ENCODE measurements at places on chromosomes 1 and 21. TPM values are rescaled to one million over a fixed set of nuclear protein-coding genes. Genes with fewer than 3 reads are reported as not detected.

- no peak for DNase-seq
- H3K27me3 ChIP-seq, result peaks cover 34% of the 10 kb centered on the region
- no peak overlapping the region for H3K27ac ChIP-seq
- peaks cover 3% of the 10 kb centered on the region for H3K36me3 ChIP-seq
Observed at GRCh38 chr1:160916666-160917065, 31.7 kb upstream of the ITLN1 start.

DNA sequence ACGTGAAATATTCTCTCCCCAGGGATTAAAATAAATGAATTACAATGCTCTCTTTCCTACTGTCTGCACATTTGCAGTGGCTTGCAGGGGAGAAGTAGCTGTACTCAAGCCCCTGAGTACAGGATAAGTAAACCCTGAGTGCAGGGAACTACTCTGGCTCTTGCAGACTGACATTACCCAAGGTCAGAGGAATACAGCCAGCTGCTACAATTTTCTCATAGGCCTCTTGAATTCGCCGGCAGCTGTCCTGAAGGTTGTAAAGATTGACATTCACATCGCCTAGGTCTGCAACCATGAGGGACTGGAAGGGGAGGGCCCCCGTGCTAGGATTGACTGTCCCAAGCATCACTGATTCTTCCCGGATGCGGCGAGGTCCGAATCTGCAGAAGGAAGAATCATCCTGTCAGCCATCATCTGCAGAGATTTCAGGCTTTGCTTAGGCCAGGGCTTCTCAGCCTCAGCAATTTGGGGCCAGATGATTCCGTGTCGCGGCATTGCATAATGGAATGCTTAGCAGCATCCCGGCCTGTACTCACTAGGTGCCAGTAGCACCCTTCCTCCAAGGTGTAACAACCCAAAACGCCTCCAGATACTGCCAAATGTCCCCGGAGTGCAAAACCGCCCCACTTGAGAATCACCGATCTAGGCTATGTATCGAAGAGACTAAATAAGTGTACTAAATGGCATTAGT, 1.7 kb downstream of the AGMAT start:
- H3K4me3 ChIP-seq, result peak overlapping the region; percentile 70
- H3K27ac ChIP-seq, result no peak overlapping the region
- peaks cover 30% of the 10 kb centered on the region for H3K36me3 ChIP-seq
- no peak for DNase-seq
- no peaks in the 10 kb centered on the region for H3K27me3 ChIP-seq

DNA sequence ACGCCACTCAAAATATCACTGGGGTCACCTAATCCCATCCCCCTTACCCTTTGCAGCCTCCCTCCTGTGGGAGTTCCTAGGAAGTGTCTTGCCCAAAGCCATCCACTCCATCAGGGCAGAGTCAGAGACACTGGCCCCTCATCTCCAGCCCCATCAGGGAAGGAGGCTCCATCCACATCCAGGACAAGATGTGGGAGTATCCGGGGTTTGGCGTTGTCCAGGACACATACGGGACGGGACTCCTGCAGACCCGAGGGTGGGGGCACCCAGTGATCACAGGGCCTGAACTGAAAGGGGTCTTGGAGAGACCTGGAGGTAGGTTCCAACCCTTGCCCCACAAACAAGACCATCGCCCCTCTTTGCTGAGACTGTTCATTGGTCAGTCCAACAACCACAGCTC, 348.2 kb downstream of the MATN1 start:
- peaks cover 4% of the 10 kb centered on the region for H3K27me3 ChIP-seq
- H3K4me3 ChIP-seq, result no peak overlapping the region
- DNase-seq, result peak; percentile 14

DNA sequence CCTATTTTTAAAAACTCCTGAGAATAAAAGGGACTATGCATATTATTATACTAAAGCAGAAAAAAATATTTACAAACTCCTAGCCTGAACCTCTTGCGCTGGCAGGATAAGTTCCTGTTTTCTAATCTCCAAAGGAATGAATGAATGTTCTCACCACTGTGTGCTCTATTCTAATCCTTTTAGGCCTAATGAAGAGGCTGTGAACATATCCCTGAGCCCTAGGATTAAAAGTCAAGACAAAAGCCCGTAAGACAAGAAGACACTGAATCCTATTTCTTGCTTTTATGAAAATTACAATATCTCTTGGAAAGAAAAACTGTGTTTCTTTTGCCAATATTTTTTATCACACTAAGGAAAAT, 317.5 kb downstream of the HHAT start:
- no peaks in the 10 kb centered on the region for H3K36me3 ChIP-seq
- peaks cover 10% of the 10 kb centered on the region for H3K4me1 ChIP-seq
- H3K27ac ChIP-seq, result no peak overlapping the region
- no peak overlapping the region for H3K4me3 ChIP-seq
- no peak for DNase-seq

Gene FAM151A
- total RNA-seq, result not detected

Gene ATAD3B
- total RNA-seq, result 26.9 TPM

Gene PRAMEF33
- total RNA-seq, result not detected

Gene MFAP2
- 0.25 TPM for total RNA-seq

Gene SEC22B
- total RNA-seq, result 23.1 TPM
